ENCODE measurements at places on chromosomes 13 and 19. TPM values are rescaled to one million over a fixed set of nuclear protein-coding genes. Genes with fewer than 3 reads are reported as not detected.

DNA sequence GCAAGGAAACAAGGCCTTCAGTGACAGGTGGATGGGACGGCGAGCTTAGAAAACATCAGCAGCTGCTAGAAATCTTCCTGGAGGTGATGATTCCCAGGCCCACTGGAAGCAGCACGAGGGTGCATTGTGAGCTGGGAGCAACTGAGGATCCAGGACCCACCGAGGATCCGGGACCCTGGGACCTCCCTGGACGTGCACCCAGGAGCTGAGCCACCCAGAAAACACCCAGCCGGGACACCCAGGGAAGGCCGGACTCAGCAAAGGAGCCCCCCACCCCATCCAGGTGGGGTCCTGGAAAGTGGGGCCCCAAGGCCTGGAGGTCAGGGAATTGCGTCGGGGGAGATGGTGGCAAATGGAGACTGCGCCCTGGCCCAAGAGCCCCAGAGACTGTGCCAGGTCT is 22.3 kb upstream of the SPACA7 start:
- no peak overlapping the region for H3K4me3 ChIP-seq
- no peaks in the 10 kb centered on the region for H3K36me3 ChIP-seq
- no peaks in the 10 kb centered on the region for H3K4me1 ChIP-seq
- DNase-seq = no peak
- no peaks in the 10 kb centered on the region for H3K27me3 ChIP-seq

Gene LRG1
- not detected for total RNA-seq

DNA sequence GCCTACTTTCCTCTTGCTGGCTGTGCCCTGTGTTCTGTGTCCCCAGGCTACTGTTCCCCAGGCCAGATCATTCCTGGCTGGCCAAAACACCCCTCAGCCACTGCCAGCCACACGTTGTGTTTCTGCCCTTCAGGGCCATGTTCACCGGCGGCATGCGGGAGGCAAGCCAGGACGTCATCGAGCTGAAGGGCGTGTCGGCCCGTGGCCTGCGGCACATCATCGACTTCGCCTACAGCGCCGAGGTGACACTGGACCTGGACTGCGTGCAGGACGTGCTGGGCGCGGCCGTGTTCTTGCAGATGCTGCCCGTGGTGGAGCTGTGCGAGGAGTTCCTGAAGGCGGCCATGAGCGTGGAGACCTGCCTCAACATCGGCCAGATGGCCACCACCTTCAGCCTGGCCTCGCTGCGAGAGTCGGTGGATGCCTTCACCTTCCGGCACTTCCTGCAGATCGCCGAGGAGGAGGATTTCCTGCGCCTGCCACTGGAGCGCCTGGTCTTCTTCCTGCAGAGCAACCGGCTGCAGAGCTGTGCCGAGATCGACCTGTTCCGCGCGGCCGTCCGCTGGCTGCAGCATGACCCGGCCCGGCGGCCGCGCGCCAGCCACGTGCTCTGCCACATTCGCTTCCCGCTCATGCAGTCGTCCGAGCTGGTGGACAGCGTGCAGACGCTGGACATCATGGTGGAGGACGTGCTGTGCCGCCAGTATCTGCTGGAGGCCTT is 15.8 kb upstream of the CRTC1 start:
- H3K4me1 ChIP-seq = peaks cover 4% of the 10 kb centered on the region
- no peaks in the 10 kb centered on the region for H3K27me3 ChIP-seq
- DNase-seq = no peak
- H3K36me3 ChIP-seq = peaks cover 5% of the 10 kb centered on the region
- H3K4me3 ChIP-seq = no peak overlapping the region

Gene RPL36
- total RNA-seq = 1,675 TPM

- no peaks in the 10 kb centered on the region for H3K36me3 ChIP-seq
- no peaks in the 10 kb centered on the region for H3K27me3 ChIP-seq
- no peak overlapping the region for H3K4me3 ChIP-seq
- no peaks in the 10 kb centered on the region for H3K4me1 ChIP-seq
Measured at GRCh38 chr13:76637641-76638141, 248.5 kb downstream of the KCTD12 start.

Gene SLC1A6
- total RNA-seq = not detected

GRCh38 chr13:50366488-50367174 is 351.4 kb downstream of the KCNRG start:
- peak overlapping the region; percentile 37 for H3K4me3 ChIP-seq
- no peak for DNase-seq
- peaks cover 34% of the 10 kb centered on the region for H3K4me1 ChIP-seq
- H3K36me3 ChIP-seq = no peaks in the 10 kb centered on the region
- H3K27me3 ChIP-seq = no peaks in the 10 kb centered on the region

- no peak overlapping the region for H3K4me3 ChIP-seq
- H3K27me3 ChIP-seq = no peaks in the 10 kb centered on the region
- H3K27ac ChIP-seq = no peak overlapping the region
Measured at GRCh38 chr13:50521831-50522149, 321.7 kb downstream of the DLEU7 start.

Gene TNFSF9
- 0.64 TPM for total RNA-seq

DNA sequence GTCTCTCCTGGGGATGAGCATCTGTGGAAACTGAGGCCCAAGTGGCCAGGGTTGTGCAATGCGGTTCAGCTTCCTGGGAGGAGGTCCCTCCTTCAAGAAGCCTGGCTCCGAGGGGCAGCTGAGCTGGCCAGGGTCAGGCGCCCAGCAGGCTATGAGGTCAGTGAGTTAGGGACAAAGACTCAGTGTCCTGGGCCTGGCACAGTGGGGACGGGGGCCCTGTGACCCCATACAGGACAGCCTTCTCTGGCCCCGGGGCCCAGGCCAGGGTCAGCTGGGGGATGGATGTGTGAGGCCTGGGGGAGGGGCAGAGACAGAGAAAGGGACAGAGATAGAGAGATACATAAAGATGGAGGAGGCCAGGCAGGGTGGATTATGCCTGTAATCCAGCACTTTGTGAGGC is 3.0 kb upstream of the IL12RB1 start:
- DNase-seq = no peak
- no peaks in the 10 kb centered on the region for H3K36me3 ChIP-seq
- peaks cover 81% of the 10 kb centered on the region for H3K4me1 ChIP-seq
- H3K4me3 ChIP-seq = no peak overlapping the region

Gene ZNF681
- 8.3 TPM for total RNA-seq

Gene MYO1F
- 359 TPM for total RNA-seq
